ENCODE measurements at places on chromosomes 5 and 9.

DNA sequence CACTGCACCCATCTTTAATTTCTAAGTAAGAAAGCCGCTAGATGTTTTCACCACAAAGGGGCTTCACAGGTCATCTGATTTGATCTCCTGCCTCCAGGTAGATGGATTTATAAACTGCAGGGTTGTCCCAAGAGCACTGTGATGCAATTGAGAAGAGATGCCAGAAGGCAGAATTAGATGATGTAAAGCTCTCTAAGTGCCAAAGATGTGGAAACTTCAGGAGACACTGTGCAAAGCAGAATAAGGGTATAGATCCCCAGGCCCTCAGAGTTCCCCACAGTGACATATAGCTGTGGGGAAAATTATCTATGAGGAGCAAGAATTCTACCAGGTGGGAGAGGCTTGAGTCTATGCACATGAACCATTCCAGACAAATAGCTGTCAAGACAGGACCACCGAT, 90.5 kb downstream of the FSTL4 start:
- H3K27ac ChIP-seq, result no peak overlapping the region
- H3K4me3 ChIP-seq, result no peak overlapping the region
- DNase-seq, result no peak

DNA sequence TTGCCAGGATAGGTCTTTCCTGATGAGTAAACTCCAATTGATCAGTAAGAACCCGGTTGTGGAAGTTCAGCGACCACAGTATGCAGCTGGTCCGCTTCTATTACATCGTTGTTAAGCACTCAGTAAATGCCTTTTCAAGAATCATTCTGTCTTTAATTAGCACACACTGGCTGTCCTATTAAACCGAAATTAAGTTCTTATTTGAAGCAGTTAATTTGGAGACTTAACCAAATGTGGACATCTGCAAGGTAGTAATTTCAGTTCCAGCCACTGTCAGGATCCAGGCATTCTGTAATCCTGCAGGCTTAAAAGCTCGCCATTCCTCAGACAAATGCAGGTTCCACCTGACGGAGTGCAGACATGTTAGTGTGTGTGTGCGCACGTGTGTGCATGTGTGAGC, 254.6 kb downstream of the IRX2 start:
- DNase-seq, result no peak
- H3K27me3 ChIP-seq, result no peaks in the 10 kb centered on the region
- no peak overlapping the region for H3K27ac ChIP-seq
- no peaks in the 10 kb centered on the region for H3K36me3 ChIP-seq
- H3K4me1 ChIP-seq, result no peaks in the 10 kb centered on the region

GRCh38 chr9:116686135-116686534, 970 bp upstream of the TRIM32 start:
- H3K36me3 ChIP-seq, result no peaks in the 10 kb centered on the region
- no peak for DNase-seq
- no peaks in the 10 kb centered on the region for H3K27me3 ChIP-seq
- H3K4me1 ChIP-seq, result peaks cover 37% of the 10 kb centered on the region
- peak overlapping the region; percentile 73 for H3K27ac ChIP-seq

DNA sequence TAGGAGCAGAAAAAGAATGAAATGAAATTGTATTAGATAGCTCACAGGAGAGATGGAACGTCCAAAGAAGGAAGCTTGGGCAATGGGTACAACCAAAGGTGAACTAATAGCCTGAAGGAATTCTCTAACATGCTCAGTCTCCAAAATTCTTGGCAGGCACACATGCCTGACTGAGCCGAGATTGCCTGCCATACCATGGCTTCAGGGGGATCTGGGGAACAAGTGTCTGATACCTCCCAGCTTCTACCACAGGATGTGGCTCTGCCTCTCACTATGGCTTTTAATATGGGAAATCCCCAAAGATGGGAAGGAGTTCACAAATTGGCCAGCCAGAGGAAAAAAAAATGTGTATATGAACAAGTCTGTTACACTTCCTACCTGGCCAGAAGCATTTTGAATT, 3.6 kb upstream of the PALM2AKAP2 start:
- no peak for DNase-seq
- no peaks in the 10 kb centered on the region for H3K36me3 ChIP-seq
- peaks cover 33% of the 10 kb centered on the region for H3K27me3 ChIP-seq
- H3K4me3 ChIP-seq, result no peak overlapping the region
- H3K27ac ChIP-seq, result no peak overlapping the region

GRCh38 chr5:138663009-138663408, 87.8 kb upstream of the HSPA9 start:
- H3K27me3 ChIP-seq, result peaks cover 78% of the 10 kb centered on the region
- no peak overlapping the region for H3K27ac ChIP-seq
- H3K4me3 ChIP-seq, result peak overlapping the region; percentile 14

DNA sequence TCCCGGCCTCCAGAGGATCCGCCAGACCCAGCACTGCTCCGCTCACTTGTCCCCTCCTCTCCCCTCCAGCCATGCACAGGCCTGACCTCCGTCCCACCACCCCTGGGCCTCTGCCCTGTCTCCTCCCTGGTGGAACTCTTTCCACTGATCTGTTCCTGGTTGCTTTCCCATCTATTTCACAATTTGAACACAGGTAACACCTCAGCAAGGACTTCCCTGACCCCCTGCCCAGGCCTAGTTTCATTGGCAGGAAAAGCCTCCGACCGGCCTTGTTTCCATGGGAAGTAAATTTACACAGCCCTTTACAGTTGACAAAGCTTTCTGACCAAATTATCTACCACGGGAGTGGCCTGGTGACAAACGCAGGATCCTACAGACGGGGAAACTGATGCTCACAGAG, 14.8 kb downstream of the QSOX2 start:
- no peak overlapping the region for H3K27ac ChIP-seq
- H3K4me1 ChIP-seq, result peaks cover 26% of the 10 kb centered on the region
- no peaks in the 10 kb centered on the region for H3K27me3 ChIP-seq
- H3K4me3 ChIP-seq, result no peak overlapping the region

DNA sequence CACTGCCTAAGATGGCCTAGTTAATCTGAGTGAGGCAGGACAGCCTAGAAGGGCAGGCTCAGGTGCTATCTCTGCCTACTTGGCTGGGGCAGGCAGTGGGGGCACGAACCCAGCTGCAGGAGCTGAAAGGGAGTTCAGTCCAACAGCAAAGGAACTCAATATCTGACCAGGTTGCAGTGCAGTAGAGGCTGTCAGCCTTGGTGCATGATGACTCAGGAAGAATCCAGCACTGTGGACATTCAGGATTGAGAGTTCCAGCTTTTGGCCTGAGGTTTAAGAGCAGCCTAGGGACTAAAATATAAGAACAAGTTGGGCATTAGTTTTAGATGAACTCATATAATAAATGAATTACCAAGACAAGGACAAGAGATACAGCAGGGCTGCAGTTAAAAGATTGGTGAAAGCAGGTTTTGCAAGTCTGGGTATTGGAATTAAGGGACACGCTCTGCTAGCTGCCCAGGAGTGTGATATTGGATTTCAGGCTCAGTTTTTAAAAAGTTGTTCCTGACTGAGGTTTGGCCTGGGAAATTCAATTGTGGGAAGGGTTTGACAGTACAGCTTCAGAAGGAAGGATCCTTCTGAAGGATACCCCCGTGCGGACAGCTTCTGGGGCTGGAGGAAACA, 64.7 kb upstream of the ATG10 start:
- no peak overlapping the region for H3K4me3 ChIP-seq
- H3K27ac ChIP-seq, result no peak overlapping the region
- H3K4me1 ChIP-seq, result no peaks in the 10 kb centered on the region
- no peaks in the 10 kb centered on the region for H3K27me3 ChIP-seq
- H3K36me3 ChIP-seq, result no peaks in the 10 kb centered on the region
- DNase-seq, result no peak

DNA sequence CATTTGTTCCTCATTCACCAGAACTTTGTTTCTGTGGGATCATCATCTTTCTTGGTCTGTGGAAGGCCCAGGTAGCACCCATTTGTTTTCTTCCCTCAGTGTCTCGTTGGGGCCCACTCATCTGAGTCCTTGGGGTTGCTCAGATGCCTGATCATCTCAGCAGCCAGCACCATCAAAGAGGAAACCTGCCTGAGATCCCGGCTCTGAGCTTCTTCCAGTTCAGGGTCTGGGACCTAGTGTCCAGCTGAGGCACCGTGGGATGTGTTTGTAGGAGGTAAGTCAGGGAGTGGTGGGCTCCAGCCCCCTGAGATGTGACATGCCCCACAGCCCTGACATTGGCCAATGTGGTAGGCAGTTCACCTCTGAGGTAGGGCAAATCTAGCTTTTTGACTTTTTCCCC, 9.4 kb upstream of the CD180 start:
- peaks cover 51% of the 10 kb centered on the region for H3K4me1 ChIP-seq
- H3K36me3 ChIP-seq, result no peaks in the 10 kb centered on the region
- H3K27ac ChIP-seq, result peak overlapping the region; percentile 97

GRCh38 chr5:54514841-54515432, 2.6 kb upstream of the SNX18 start:
- H3K4me1 ChIP-seq, result peaks cover 17% of the 10 kb centered on the region
- no peaks in the 10 kb centered on the region for H3K27me3 ChIP-seq
- peaks cover 6% of the 10 kb centered on the region for H3K36me3 ChIP-seq
- H3K27ac ChIP-seq, result no peak overlapping the region

GRCh38 chr9:135857371-135857786, 50.0 kb downstream of the CAMSAP1 start:
- peaks cover 6% of the 10 kb centered on the region for H3K36me3 ChIP-seq
- DNase-seq, result no peak
- no peak overlapping the region for H3K4me3 ChIP-seq
- H3K4me1 ChIP-seq, result no peaks in the 10 kb centered on the region
- no peaks in the 10 kb centered on the region for H3K27me3 ChIP-seq
- H3K27ac ChIP-seq, result no peak overlapping the region

GRCh38 chr9:116286297-116286696, 132.7 kb downstream of the PAPPA start:
- no peak for DNase-seq
- H3K4me3 ChIP-seq, result no peak overlapping the region
- H3K27ac ChIP-seq, result no peak overlapping the region
- no peaks in the 10 kb centered on the region for H3K36me3 ChIP-seq

DNA sequence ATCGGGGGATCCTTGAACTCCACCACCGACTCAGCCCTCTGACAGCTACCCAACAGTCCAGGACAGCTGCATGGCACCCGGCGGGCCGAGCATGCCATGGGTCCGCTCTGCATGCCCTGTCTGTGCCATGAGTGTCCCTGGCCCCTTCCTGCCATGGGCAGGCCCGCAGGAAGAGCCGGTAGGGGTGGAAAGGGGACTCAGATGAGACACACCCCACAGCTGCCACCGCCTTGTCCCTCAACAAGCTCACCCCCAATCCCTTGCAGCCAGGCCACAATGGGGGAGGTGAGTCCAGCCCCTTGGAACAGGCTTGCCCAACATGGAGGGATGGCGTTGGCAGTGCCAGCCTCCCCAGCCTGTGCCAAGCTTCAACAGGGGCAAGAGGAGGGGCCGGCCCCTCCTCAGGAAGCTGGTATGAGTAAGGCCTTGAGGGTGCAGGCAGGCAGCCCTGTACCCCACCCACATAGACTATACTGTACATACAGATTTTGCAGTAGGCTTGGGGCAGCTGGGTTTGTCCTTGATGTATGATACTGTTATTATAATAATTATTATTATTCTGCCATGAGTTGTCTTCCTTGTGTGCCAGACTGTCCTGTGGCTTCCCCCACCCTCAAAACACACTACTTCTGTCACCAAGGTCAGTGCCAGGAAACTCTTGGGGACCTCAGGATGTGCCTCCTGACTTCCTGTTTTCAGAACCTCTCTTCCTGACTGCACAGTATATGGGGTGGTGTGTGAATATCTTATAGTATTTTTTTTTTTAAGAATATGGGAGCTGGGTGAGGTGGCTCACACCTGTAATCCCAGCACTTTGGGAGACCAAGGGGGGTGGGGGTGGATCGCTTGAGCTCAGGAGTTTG, 12.0 kb upstream of the SLC34A1 start:
- H3K4me1 ChIP-seq, result peaks cover 18% of the 10 kb centered on the region
- no peak for DNase-seq
- peak overlapping the region; percentile 24 for H3K4me3 ChIP-seq
- no peaks in the 10 kb centered on the region for H3K27me3 ChIP-seq
- peak overlapping the region; percentile 78 for H3K27ac ChIP-seq

GRCh38 chr9:96108691-96109380, 193.1 kb downstream of the HSD17B3 start:
- no peak overlapping the region for H3K27ac ChIP-seq
- peaks cover 21% of the 10 kb centered on the region for H3K36me3 ChIP-seq
- H3K4me3 ChIP-seq, result no peak overlapping the region
- no peak for DNase-seq
- peaks cover 12% of the 10 kb centered on the region for H3K27me3 ChIP-seq
- H3K4me1 ChIP-seq, result peaks cover 7% of the 10 kb centered on the region

DNA sequence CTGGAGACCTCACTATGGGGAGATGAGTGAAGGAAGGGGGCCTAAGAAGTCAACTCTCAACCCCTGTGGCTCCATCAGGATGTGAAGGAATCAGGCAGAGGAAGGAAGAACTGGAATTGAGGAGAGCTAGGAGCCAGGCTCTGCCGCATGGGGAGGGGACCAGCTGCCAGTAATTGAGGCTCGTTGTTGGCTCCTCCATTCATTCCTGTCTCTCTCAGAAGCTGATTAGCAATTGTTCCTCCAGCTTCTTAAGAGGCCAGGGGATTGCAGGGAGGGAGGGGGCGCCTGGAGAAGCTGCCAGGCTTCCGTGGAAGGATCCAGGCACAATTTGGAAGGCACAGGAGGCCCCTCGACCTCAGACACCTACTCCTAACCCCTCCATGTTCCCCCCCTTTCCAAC, 20.5 kb upstream of the TTLL11 start:
- H3K27ac ChIP-seq, result no peak overlapping the region
- H3K27me3 ChIP-seq, result peaks cover 6% of the 10 kb centered on the region
- H3K36me3 ChIP-seq, result no peaks in the 10 kb centered on the region

DNA sequence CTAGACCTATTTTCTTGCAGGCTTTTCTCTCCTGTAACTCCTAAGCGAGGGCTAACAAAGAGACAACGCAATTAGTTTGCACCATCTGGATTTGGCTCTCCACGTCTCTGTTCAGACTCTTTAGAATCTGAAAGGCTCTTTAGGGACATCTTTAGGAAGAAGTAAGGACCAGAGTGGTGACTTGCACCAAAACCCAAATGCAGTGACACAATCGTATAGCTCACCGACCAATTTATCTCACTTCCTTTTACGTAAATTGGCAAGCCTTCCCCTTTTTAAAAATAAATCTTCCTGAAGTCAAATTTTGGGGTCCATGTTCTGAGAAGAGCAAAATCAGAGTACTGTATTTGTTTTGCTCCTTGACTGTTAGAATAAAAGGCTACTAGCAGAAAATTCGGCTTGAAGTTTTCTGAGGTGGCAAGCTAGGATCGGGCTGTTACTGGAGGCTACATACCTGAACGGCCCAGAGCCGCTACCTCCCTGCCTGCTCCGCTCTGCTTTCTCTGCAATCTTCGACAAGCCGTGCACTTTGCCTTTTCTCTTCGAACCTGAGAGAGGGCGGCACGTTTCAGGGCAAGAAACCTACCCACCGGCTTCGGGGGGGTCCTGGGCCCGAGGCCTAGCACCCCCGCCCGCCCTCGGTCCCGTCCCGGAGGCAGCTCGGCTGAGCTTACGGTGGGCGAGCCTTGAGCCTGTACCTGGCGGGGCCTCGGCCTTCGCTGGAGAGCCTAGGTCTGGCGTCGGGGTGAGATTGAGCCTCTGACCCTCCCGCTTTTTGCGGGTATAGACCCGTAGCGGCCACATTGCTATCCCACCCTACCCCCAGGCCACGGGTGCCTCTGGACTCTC, 537 bp downstream of the MEIKIN start:
- DNase-seq, result no peak
- no peaks in the 10 kb centered on the region for H3K36me3 ChIP-seq
- no peaks in the 10 kb centered on the region for H3K4me1 ChIP-seq
- no peak overlapping the region for H3K27ac ChIP-seq
- no peak overlapping the region for H3K4me3 ChIP-seq

Data from natural killer cell treated with Interleukin-12 subunit alpha and Interleukin-12 subunit beta and Interleukin-15 and Interleukin-18, amount 100 ng/mL, for 72 hours (primary cell).